ENCODE measurements at places on chromosomes 1 and 21.

DNA sequence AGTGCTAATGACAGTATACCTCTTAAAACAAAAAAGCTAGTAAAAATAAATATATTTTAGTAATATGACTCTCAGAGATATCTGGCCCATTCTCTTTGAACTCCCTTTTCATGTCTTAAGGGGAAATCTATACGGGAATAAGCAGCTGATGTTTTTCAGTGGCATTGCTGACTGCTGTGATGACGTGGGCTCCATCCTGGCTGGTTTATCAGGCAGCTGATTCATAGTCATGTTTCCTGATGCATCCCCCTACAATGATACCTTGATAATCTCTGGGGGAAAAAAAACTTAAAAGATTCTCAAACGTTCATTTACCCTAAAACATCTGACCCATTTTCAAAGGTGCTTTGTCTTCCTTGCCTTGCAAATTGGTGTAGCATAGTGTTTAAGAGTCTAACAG, 53.8 kb downstream of the ABCA4 start:
- no peak for DNase-seq

- no peak for DNase-seq
These were observed 5.1 kb upstream of the VWA1 start for GRCh38 chr1:1430114-1430982.

DNA sequence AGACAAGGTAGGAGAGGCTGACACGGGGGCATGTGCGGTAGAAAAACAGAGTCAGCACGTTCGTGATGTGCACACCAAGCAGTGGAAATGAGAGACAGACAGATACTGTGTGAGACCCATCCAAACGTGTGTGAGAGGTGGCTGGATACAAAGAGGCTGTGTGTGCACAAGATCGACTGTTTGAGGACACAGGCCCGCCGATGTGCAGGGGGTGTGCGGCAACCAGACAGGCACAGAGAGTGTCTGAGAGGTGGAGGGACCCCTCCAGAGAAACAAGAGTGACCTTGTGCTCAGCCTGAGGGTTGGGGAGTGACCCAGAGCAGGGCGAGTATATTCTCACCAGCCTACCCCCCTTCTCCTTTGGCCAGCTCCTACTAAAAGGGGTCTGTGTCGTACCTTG, 97.8 kb upstream of the IPO9 start:
- DNase-seq: no peak

DNA sequence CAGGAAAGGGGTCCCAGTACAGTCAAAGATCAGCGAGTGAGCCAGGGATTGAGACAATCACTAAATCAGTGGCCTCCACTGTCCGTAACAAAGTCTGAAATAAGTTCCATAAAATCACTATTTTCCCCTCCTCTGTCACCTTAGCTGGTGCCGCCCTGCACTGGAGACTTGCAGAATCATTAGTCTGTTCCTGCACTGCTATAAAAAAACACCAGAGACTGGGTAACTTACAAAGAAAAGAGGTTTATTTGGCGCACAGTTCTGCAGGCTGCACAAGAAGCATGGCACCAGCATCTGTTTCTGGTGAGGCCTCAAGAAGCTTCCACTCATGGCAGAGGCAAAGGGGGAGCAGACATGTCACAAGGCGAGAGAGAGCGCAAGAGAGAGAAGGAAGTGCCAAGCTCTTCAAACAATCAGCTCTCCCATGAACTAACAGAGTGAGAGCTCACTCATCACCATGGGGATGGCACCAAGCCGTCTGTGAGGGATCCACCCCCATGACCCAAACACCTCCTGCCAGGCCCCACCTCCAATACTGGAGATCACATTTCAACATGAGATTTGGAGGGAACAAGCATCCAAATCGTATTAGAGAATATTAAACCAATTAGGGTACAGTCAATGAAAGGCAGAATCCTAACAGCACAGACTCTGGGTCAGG, 129.8 kb upstream of the TIAM1 start:
- no peak for DNase-seq

- DNase-seq: no peak
These were observed 22.2 kb upstream of the DNAJC11 start for GRCh38 chr1:6723621-6724428.

DNA sequence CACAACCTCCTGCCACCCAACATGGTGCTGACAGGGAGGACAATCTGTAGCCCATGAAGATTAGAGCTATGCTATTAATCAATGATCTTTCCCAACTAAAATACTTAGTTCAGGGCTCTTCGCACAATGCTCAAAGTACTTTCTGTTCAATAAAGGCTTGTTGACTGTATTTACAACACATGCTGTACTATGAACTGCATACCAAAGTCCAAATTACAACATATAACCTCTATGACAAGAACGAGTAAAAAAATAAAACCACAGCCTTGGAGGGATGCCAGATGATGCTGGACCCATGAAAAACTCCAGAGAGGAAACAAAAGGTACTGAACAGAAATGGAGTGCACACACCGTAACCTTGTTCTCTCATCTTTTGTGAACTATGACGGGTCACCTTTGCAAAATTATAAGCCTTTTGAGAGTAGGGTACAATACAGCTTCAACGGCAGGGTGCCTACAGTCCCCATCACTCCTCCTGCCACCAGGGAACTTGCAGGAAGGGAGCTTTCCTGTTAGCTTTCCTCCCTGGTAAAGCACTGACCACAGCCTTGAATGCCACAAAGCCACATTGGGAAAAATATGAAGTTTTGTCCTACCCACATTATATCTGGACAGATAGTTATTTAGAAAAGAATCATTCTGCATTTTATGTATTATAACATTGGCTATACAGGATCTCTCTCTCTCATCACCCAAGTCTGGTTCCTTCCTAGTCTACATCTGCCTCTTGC, 175.6 kb downstream of the NRIP1 start:
- DNase-seq: no peak

DNA sequence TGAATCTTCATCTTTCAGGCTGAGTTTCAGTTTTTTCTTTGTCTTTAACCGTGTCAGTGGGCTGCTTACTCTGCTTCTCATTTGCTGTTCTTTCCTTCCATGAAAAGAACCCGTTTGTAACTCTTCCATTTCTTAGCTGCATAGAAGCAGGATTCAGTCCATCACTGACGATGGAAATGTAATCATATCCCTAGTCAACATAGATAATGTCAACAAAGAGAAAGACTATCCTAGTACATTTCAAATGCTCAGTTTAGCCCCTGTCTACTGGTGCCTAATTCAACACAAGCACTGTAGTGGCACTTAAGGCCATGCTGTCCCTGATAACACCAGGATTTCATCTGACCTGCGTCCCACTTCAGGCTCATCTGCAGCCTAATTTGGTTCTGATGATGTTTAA, 376 bp downstream of the GBP1 start:
- DNase-seq: no peak

DNA sequence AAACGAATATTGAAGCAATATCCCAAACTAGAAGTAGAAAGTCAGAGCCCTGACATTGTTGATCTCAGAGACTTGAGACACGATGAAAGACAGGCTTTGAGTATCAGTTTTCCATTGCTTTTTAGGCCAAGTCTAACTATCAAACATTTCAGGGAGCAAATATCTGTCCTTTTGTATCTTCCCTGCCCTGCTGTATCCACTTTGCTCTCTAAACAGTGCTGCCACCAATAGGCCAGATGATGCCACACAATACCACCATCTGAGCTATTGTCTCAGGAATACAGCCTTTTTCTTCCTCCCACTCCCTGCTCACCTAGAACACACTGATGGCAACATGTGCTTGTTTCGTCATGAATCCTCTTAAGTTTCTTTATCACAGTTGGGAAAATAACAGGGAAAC, 62.6 kb upstream of the SPAG17 start:
- DNase-seq: no peak

GRCh38 chr1:222375701-222376100, 172.2 kb downstream of the HHIPL2 start:
- DNase-seq: no peak

GRCh38 chr21:45528981-45529784, 13.1 kb downstream of the SLC19A1 start:
- DNase-seq: no peak

- no peak for DNase-seq
These were observed 8.8 kb downstream of the ASAP3 start for GRCh38 chr1:23475134-23475628.

DNA sequence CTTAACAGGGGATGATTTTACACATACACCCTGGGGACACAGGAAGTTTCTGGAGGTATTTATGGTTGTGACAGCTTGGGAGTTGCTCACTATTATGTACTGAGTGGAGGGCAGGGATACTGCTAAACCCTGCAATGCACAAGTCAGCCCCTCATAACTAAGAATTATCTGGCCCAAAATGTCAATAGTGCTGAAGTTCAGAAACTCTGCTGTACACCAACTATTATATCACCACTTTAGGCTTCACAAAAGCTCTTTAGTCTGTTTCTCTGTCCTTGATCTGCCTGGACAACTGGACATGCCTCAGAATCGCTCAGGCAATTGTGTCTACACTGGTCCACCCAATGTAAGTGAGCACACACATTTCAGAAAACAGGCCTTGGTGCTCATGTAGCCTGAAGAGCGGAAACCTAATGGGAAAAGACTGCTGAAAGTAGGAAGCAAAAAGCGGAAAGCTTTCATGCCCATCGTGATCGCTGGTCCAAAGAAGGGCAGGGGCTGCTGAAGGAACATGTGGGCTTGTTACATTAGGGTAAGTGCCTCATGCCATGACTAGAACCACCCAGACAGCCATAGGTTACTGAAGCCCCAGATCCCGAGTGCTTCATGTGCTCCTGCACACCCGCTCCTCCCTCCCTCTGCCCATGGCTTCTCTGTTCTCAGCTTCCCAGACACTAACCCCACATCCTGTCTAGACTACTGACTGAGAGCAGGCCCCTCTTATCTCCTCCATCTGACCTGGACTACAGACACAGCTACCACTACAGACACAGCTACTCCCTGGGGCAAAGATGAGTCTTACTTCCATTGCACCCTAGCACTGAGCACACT, 73.5 kb downstream of the LRIG2 start:
- no peak for DNase-seq

DNA sequence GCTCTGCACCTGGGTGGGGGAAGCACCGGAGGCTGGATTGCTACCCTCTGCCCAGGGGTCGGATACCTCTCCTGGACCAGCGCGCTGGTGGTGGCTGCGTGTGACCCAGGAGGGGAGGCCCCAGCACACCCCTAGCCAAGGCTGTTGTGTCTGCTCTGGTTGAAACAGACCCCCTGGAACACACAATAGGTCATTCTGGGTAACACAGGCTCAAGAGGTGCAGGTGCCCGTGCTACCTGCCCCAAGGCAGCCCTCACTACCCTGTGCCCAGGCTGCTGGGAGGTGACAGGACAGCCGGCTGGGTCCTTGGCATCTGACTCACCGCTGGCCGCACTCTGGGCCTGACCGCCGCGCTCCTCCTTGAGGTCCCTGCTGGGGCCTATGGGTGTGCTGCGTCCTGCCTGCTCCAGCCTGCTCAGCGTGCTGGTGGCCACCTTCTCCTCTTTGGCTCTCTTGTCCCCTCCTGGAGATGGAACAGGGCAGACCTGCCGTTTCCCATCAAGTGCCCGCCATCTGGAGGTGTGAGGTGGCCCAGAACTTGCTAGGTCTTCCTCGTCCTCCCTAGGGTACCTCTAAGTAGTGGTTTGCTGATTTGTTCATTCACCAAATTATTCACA, 30.0 kb downstream of the ZBTB17 start:
- DNase-seq: no peak

- no peak for DNase-seq
These were observed 157.0 kb downstream of the ADSS2 start for GRCh38 chr1:244294599-244295224.

- DNase-seq: no peak
These were observed 412.1 kb upstream of the NFIA start for GRCh38 chr1:60670302-60670701.

- DNase-seq: no peak
These were observed 14.6 kb downstream of the RAB7B start for GRCh38 chr1:205988585-205988995.

- no peak for DNase-seq
These were observed 662.3 kb upstream of the CAMK1G start for GRCh38 chr1:208921259-208921658.

GRCh38 chr1:205570796-205571537, 60.8 kb downstream of the ELK4 start:
- no peak for DNase-seq

DNA sequence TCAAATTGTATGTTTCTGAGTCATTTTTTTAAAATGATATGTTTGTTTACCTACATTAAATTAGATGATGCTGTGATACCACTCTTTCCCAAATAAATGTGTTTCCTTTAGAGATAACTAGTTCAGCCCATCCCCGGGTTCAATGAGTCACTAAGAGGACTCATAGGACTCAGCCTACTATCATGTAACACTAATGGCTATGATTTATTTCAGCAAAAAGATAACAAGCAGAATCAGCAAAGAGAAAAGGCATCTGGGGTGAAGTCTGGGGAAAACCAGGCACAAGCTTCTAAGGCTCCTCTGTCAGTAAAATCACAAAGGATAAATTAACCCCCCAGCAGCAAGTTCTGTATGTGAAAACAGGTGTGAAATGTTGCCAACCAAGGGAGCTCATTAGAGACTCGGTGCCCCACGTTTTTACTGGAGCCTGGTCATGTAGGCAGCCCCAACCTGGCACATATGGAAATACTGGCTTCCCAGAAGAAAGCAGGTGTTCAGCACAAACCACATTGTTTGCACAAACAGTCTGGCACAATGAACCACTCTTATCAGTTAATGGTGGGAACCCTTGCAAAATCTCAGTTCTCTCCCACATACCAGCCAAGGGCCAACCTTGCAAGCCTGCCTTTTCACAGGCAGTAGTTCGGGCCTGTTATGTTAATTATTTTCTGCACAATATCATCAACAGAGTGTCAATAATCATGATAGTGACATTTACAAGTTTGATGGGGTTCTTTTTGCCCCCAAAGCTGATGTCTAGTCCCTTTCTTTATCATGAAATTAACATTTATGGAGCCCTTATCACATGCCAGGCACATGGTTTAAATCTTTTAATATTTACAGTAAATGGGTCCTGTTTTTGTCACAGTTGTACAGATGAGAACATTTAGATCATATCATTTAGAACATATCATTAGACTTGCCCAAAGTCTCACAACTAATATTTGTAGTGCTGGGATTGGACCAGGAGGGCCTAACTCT, 23.1 kb upstream of the CNN3 start:
- no peak for DNase-seq

GRCh38 chr1:14941864-14942263, 211.7 kb upstream of the TMEM51 start:
- no peak for DNase-seq

DNA sequence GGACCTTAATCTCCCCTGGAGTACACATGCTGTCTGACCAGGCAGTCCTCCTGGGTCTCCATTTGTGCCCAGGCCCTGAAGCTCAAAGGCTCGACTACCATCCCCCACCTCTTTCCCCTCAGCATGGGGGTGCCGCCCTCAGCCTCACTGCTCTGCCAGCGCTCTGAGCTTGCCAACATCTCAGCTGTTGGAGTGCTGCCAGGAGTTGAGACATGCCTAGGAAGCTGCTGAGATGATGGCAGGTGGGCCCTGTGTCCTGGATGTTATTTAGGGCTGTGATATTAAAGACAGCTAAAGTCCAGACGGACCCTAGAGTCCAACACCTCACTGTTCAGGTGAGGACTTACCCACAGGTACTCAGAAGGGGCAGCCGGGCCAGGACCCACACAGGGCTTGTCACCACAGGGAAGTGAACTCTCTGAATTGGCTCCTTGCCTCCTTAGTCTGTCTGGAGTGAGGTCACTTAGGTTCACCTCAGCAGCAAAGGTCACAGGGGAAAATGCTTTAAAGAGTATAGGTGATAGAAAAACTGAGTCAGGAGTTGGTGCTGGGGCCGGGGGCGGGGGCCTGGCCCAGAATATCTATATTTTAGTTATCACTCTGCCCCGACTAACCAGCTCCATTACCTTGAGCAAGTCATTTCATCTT, 19.7 kb upstream of the KCNC4 start:
- no peak for DNase-seq

GRCh38 chr21:31376301-31376700, 32.2 kb upstream of the TIAM1 start:
- no peak for DNase-seq

Data from stimulated activated CD8-positive, alpha-beta memory T cell treated with anti-CD3 and anti-CD28 coated beads, Interleukin-7, amount 100 ng/mL, for 48 hours (primary cell).